Type B pancreatic cell (in vitro differentiated cells): ENCODE measurements at places on chromosomes 6 and 20. TPM values are rescaled to one million over a fixed set of nuclear protein-coding genes. Genes with fewer than 3 reads are reported as not detected.

LY86 gene
- not detected in 2 replicates for total RNA-seq

FOXF2 gene
- 2.1 and 8.1 TPM in 2 replicates for total RNA-seq

DNA sequence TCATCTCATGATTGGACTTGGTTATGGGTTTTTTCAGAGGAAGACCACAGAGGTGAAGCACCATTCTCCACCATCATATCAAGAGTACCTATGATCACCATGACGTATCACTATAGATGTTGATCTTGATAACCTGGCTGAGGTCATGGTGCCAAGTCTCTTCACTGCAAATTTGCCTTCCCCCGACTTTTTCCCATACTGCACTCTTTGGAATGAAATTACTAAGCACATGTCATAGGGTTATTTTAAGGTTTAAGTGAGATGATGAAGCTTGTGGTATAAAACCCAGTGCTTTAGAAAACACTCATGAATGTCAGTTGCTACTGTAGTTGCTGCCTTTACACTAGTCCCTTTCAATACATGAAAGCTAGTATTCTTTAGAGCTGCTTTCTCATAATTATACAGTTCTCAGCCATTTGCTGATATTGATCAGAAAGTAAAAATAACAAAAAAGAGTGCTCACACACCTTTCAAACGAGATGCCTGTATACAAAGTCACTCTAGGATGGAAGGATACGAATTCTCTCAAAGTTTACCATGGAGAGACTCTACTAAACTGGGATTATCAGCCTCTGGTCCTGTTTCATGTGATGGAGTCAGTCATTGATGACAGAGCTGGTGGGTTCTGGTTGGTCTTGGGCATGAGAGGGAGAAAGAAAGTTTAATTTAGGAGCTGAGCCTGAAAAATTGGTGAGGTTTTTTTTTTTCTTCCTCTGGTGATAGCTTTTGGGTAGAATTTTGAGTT is 228.1 kb downstream of the PRL start:
- DNase-seq, result no peak
- H3K27ac ChIP-seq, result no peak overlapping the region
- peaks cover 21% of the 10 kb centered on the region for H3K36me3 ChIP-seq
- no peak overlapping the region for H3K4me3 ChIP-seq
- H3K4me1 ChIP-seq, result peaks cover 42% of the 10 kb centered on the region

- DNase-seq, result no peak
- H3K4me3 ChIP-seq, result no peak overlapping the region
- no peaks in the 10 kb centered on the region for H3K36me3 ChIP-seq
- peaks cover 14% of the 10 kb centered on the region for H3K4me1 ChIP-seq
- peak overlapping the region; percentile 67 for H3K27ac ChIP-seq
Observed at GRCh38 chr20:56788671-56789610, 159.8 kb downstream of the TFAP2C start.

DNA sequence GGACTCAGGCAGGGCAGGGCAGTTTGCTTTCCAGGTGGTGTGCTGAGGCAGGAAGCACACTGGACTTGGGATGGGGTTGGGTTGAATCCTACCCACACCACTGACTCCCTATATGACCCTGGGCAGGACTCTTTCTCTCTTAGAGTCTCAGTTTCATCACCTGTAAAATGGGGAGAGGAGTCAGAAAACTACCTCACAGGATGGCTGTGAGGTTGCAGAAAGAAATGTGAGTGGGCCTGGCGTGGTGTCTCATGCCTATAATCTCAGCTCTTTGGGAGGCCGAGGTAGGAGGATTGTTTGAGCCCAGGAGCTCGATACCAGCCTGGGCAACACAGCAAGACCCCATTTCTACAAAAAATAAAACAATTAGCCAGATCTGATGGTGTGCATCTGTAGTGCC is 67.2 kb downstream of the CD40 start:
- H3K36me3 ChIP-seq, result no peaks in the 10 kb centered on the region
- H3K27me3 ChIP-seq, result peaks cover 29% of the 10 kb centered on the region
- no peak overlapping the region for H3K27ac ChIP-seq
- DNase-seq, result no peak
